Mesenteric fat pad (tissue), 1 donor: ENCODE measurements at places on chromosomes 11 and 22. TPM values are rescaled to one million over a fixed set of nuclear protein-coding genes. Genes with fewer than 3 reads are reported as not detected.

- no peak for DNase-seq
These were observed 64.6 kb downstream of the MORC2 start for GRCh38 chr22:30903876-30904460.

DNA sequence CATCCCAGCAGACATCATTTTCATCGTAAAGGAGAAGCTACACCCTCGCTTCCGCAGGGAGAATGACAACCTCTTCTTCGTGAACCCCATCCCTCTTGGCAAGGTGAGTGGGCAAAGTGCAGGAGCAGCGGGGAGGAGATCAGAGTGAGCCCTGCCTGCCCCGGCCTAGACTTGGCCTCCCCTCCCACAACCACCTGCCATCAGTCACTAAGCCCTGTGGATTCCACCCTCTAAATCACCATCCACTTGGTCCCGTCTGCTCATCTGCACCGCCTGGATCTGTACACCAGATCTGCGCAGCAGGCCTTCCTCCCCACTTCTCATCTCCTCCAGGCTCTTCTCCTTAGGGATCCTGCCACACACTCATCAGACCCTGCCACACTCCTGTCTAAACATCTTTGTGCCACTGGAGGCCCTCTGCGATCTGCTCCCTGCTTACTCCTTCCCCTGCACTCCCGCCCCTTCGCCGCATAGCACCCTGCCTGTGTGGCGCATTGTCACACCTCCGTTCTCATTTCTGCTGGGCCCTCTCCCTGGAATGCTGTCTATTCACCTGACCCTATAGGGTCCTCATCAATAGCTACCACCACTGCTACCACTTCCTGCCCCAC lies 14.2 kb downstream of the UCP2 start:
- no peak for DNase-seq

DNA sequence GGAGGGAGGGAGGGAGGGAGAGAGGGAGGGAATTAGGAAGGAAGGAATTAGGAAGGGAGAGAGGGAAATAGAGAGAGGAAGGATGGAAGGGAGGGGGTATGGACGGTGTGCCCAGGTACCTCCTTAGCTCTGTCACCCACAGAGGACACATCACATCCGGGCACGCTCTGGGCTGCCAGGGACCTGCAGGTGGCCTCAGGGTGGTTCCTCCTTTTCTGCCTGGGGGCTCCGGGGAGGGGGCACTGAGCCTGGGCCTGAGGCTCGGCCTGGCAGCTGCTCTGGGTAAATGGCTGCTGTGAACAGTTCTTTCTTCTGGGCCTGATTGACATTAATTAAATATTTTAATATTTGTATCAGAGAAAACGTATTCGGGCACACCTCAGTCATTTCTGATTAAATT lies 733.5 kb downstream of the BRD1 start:
- no peak for DNase-seq

DNA sequence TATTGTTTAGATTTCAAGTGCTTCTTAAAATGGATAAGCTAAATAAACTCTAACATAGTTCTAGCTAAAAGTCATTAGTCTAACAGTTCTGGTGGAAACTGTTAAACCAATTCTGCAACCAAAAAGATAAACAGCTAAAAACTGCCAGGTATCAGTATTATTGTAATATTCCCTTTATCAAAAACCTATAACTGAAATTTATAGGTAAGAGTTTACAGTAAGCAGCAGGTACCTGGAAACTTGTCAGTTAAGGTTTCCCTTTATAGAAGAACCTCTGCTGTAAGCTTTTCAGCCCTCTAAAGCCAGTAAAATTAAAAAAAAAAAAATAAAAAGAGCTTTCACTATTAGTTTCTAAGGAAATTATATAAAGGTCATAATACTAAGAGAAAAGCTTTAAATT lies 61.0 kb downstream of the LIF start:
- DNase-seq = no peak

- no peak for DNase-seq
These were observed 45.3 kb upstream of the PPARA start for GRCh38 chr22:46104881-46105493.

Gene KCTD14
- total RNA-seq = 1.4 TPM

DNA sequence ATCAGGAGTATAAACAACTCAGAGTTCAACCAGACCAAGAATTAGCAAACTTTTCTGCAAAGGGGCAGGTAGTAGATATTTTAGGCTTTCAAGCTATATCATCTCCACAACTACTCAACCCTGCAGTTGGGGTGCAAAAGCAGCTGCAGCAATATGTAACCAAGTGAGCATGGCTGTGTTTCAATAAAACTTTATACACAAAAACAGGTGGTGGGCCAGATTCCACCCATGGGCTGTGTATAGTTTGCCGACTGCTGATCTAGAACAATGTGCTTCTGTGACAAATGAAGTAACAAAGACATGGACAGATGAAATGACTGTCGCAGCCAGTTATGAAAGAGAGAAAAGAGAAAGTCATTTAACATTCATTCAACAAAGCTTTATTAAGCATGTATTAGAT lies 77.1 kb upstream of the DRD2 start:
- no peak for DNase-seq
